ENCODE measurements at places on chromosomes 4 and X.

DNA sequence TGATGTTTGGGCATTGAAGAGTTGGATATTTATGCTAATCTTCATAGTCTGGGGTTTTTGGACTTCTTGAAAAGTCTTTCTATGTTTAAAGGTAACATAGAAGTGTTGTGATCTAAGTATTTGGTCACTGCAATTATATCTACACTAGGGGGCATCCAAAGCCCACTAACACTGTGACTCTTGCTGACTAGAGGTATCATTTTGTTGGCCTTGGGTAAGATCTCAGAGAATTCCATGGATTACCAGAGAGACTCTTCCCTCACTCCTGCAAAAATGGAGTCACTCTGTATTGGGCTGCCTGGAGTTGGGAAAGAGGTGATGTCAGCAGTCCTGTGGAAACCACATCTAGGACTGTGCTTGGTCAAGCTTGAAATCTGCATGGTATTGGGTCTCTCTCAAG is 1077.6 kb downstream of the FAM133A start:
- no peak for DNase-seq

- DNase-seq, result peak; percentile 71
These were observed at the start of gene ZNF41 for GRCh38 chrX:47482512-47483305. ZNF41 (minus strand) TSS chrX:47483222; CDS start chrX:47467481, 15,741 bp downstream.

GRCh38 chr4:84894621-84895020 is 71.9 kb downstream of the WDFY3 start:
- no peak for DNase-seq

GRCh38 chr4:141041021-141041476 is 92.2 kb downstream of the RNF150 start:
- no peak for DNase-seq

DNA sequence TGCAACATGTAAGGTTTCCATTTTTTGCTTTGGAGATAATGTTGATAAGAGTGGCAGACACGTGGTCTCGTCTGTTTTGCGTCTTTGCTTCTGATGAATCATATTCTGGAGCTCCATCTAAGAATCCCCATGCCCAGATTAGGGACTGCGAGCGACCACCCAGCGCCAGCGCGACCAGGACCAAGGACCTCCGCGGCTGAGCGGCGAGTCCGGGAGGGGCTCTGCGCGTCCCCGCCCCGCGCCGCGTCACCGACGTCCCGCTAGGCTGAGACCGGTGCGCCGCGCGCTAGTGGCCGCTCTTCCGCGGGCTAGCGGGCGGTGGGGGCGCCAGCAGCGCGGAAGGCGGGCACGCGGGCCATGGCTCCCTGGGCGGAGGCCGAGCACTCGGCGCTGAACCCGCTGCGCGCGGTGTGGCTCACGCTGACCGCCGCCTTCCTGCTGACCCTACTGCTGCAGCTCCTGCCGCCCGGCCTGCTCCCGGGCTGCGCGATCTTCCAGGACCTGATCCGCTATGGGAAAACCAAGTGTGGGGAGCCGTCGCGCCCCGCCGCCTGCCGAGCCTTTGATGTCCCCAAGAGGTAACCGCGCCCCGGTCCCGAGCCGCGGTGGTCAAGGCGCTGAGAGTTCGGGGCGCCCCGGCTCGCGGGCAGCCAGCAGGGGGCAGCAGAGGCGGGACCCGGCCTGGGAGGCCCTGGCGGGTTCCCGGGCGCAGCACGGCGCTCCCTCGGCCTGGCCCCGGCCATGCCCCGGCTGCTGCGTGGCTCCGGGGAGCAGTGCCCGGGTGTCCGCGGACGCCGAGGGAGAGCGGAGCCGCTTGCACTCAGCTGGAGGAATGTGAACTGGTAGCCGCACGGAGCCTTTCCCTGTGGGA is at the start of gene SRD5A3:
Gene SRD5A3, plus strand, starts transcription at position 263 of the 871 bp plus-strand sequence. Its CDS starts 95 bp downstream, at position 358.
- DNase-seq, result peak; percentile 83

GRCh38 chrX:121455890-121456289 is 408.5 kb downstream of the GLUD2 start:
- no peak for DNase-seq

DNA sequence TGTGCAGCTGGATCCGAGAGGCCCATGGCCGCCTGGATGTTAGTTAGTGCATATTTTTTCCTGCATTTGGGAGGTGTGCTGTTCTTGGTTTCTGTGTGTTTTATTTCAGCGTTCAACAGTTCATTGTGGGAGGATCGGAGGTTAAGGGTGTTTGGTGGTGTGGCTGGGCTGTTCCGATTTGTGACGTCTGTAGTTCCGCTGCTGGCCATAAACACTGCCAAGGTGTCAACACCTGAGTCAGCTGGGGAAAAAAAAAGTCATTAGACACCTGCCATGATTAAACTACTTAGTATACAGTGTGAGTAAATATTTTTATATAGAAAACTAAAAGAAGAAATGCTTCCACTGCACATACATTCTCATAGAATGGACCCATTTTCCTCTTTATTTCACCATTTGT is 200.2 kb downstream of the APBB2 start:
- DNase-seq, result no peak

DNA sequence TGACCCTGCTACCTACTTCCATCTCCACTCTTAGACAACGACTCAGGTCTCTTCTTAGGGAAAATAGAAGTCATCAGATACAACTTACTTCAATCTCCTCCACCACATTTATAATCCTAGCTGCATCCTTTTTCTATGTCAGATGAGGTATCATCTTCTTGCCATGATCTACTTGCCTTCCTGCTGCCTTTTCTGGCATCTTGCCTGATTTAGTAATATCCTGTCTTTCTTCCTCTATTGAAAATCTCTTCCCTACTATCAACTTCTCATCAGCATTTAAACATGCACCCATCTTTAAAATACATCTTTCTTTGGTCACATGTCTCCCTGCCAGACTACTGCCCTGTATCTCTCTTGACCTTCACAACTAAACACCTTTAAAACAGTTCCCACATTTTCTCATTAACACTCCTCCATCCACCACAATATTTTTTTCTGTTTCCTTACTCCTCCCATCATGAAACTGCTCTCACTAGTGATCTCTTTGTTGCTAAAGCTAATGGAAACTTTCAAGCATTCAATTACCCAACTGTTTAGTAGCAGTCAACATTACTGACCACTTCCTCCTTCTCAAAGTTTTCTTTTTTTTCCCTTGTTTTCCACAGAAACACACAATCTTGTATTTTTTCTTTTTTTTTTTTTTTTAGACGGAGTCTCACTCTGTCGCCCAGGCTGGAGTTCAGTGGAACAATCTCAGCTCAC is 100.8 kb upstream of the CXorf66 start:
- peak; percentile 63 for DNase-seq

DNA sequence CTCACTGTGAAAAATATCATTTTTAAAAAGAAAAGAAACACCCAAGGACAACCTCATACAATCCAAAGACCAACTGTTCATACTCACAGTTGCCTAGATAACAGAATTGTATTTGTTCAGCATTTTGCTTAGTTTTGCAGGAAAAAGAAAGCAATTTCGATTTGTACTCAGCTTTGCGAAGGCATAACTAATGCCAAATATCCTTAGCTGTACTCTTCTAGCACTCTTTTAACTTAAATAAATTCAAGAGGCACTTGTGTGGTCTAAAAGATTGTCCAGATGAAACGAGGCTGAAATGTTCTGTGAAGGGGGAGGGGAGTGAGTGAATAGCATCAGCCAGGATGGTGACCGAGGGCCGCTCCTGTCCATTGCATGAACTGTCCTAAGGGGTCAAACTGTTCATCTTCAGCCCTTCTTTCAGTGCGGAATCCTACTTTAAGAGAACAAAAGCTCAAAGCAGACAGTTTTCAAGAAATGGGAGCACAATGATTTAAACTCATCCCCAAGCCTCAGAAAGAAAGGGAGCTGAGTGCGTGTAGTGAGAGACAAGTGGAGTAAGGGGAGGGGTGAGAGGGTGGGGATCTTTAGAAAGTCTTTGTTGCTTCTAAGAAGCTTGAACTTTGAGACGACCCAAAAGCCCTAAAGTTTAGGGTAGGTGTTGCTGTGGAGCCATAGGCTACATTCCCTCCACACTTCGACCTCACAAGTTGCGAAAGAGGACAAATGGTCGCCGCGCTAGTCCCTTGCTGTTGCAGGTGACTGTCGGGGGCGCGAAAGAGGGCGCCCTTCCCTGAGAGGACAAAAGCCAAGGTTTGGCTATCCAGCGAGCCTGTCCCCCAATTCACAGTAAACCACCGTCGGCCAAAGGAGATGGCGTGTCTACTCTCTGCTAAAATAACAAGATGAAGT is 4.0 kb upstream of the NEUROG2 start:
- no peak for DNase-seq

DNA sequence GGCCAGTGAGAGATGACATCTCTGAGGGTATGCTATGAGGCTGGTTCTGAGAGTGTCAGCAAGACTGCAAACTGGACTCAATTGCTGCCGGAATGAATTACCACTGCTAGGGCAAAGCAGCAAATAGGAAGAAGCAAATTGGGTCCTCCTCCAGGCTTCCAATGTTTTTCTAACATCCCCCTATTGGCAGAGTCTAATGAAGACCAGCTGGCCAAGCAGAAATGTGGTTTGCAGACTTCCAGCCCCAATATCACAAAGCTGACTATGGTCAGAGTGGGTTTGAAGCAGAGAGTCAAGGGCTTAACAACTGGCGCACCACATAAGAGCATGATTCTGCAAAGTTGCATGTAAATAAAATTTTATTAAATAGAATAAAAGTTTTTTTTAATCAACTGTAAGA is 225.4 kb upstream of the GLRA2 start:
- no peak for DNase-seq

DNA sequence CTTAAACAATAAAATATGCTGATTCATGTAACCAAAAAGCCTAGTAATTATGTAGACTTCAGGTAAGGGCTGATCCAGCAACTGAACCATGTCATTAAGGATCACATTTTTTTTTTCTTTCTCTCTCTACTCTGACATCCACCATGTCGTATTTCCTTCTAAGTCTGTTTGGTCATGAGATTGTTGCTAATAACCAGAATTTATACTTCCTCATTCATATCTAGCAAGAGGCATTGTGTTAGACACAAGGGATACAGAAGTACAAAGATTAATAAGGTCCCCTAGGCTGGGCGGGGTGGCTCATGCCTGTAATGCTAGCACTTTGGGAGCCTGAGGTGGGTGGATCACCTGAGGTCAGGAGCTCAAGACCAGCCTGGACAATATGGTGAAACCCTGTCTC is 24.1 kb downstream of the PHEX start:
- peak; percentile 73 for DNase-seq

GRCh38 chrX:135191838-135192237 is 20.6 kb upstream of the CT55 start:
- no peak for DNase-seq

- no peak for DNase-seq
These were observed 71.1 kb downstream of the NYX start for GRCh38 chrX:41518127-41518840.

DNA sequence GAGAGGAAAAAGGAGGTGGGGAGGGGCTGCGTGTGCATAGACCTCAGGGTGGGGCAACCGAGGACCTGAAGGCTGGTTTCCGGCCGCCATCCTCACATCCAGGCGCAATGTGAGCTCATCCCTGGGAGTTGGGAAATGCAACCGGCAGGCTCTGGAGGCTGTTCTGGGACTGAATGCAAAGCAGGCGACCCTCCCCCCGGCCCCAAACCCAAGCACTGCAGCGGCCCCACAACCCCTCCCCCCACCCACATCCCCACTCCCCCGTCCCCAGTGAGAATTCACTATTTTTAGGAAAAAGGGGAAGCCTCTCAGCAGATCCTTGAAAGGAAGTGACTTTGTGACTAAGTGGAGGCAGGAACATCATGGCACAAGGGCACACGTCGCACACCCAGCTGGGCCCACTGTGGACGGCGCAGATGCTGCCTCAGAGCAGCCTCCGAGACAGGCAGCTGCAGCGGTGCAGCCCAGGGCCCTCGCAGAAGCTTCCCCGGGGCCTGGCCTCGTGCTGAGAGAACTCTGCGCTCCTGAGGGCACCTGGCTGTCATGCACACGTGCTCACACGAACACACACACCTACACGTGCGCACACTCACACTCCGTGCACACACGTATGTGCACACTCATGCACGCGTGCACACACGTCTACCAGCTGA is 1.3 kb upstream of the PDE6B start:
- DNase-seq, result peak; percentile 8

- no peak for DNase-seq
These were observed 12.9 kb downstream of the SH3KBP1 start for GRCh38 chrX:19874391-19875049.

- DNase-seq, result no peak
These were observed 174.1 kb upstream of the ADAMTS3 start for GRCh38 chr4:72743078-72743477.

DNA sequence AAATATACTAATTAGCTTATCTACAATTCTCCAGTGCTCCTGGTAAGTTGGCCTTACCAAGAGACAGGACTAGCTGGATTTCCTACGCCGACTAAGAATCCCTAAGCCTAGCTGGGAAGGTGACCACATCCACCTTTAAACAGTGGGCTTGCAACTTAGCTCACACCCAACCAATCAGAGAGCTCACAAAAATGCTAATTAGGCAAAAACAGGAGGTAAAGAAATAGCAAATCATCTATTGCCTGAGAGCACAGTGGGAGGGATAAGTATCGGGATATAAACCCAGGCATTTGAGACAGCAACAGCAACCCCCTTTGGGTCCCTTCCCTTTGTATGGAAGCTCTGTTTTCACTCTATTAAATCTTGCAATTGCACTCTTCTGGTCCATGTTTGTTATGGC is 1025.0 kb downstream of the RAB28 start:
- no peak for DNase-seq

GRCh38 chr4:147409350-147409749 is 71.5 kb upstream of the EDNRA start:
- DNase-seq, result no peak

All from inflammatory macrophage treated with lipopolysaccharide for 4 hours (primary cell).